ENCODE measurements at places on chromosomes 13 and 19. TPM values are rescaled to one million over a fixed set of nuclear protein-coding genes. Genes with fewer than 3 reads are reported as not detected.

GRCh38 chr19:16330368-16330801 lies 5.8 kb downstream of the KLF2 start:
- peak; percentile 90 for DNase-seq

GRCh38 chr13:75541287-75541686 lies 3.6 kb upstream of the COMMD6 start:
- DNase-seq: no peak

- peak; percentile 95 for DNase-seq
These were observed 518.4 kb upstream of the SLITRK1 start for GRCh38 chr13:84400706-84401105.

- DNase-seq: no peak
These were observed 4.3 kb downstream of the BTBD2 start for GRCh38 chr19:2011169-2011568.

DNA sequence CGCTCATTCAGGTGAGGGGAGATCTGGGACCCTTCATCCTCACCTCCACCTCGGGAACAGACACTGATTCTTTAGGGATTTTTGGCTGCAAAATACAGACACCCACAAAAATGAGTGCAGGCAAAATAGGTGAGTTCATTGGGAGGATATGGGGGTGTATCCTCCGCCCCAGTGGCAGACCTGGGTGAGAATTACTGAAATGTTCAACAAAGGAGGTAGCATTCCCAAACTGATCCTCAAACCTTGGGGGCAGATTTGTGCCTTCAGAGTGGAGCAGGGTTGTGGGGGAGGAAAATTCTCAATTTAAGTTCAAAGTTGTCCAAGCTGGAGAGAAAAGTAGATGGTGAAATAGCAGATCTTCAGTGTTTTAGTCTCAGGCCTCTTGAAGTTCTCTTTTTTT lies 31.3 kb upstream of the SIN3B start:
- DNase-seq: no peak

MBD3L4 gene
- total RNA-seq: not detected

CHAMP1 gene
- 15.3 TPM for total RNA-seq

DNA sequence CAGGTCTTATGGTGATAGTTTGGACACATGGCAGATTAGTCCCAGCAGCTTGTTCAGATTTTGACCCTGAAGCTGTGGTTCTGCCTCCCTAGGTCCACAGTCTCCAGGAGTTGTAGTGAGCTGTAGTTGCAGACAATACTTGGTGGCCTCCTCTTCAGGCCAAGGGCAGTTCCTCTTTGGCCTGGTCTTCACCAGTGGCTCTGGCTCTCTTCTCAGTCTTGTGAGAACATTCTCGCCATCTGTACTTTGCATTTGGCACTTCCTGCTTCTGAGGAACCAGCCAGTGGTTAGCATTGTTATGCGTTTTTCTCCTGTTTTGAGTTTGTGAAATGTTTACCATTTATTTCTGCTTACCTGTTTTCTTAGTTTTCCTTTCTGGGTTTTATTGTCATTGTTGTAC lies 40.7 kb downstream of the PCCA start:
- peak; percentile 46 for DNase-seq

- DNase-seq: no peak
These were observed 170.0 kb downstream of the KDM4B start for GRCh38 chr19:5138606-5139582.

DNA sequence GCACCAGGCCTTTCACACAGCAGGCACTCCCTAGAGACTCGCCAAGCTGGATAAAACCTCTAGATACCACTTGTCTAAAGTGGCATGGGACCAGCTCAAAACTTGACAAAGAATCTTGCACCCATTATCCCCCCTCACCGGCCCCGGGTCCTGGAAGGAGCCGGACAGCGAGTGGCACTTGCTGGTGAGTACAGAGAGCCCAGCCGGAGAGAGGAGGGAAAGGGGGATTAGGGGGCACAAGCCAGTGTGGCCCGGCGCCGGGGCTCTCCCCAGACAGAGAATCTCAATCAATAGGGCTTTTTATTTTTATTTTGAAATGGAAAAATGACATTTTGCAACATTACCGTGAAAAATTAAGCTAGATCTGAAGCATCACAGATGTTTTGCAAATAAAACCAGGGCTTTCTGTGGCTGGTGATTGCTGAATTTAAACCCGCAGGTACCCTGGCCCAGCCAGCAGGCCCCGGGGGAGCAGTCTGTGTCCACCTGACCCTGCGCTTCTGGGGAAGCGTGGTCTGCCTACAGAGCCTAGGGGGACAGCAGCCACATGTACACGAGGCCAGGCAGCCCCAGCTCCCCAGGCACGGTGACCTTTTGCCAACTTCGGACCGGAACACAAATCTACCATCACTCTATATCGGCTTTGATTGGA lies 10.0 kb upstream of the VSTM2B start:
- no peak for DNase-seq

- no peak for DNase-seq
These were observed 479.5 kb downstream of the ZNF536 start for GRCh38 chr19:30851646-30852045.

SYMPK gene
- 55.0 TPM for total RNA-seq

NLRP4 gene
- not detected for total RNA-seq

DNA sequence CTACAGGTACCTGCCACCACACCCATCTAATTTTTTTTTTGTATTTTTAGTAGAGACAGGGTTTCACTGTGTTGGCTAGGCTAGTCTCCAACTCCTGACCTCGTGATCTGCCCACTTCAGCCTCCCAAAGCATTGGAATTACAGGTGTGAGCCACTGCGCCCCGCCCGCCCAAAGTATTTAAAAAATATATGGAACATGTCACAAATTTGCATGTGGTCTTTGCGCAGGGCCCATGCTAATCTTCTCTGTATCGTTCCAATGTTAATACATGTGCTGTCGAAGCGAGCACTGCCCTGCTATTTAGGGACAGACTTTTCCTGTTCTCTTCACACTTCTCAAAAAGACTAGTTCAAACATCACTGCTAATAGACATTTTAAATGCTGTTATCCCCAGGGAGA lies 1.2 kb upstream of the TSKS start:
- no peak for DNase-seq

GRCh38 chr13:27372896-27373295 lies 51.5 kb upstream of the GTF3A start:
- DNase-seq: no peak

GRCh38 chr13:100347968-100348367 lies 240.6 kb downstream of the GGACT start:
- peak; percentile 12 for DNase-seq

All from renal cortical epithelial cell (primary cell).